ENCODE measurements at places on chromosomes 7 and 10.

DNA sequence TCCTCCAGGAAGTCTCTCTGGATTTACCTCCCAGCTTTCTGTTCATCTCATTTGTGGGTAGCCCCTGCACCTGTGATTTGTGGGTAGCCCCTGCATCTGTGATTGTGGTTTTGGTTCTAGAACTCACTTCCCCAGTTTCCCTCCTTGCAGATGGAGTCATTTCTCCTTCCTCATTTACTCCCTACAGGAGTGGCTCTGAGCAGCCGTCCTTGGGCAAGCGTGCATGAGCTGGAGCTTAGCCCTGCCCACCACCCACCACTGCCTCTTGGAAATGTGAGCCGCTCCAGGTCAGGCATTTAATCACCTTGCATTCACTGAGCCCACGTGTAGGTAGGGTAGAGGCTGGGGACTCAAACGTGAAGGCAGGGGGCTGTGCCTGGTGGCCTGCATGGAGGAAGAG is 8.2 kb downstream of the COL26A1 start:
- no peak for DNase-seq

DNA sequence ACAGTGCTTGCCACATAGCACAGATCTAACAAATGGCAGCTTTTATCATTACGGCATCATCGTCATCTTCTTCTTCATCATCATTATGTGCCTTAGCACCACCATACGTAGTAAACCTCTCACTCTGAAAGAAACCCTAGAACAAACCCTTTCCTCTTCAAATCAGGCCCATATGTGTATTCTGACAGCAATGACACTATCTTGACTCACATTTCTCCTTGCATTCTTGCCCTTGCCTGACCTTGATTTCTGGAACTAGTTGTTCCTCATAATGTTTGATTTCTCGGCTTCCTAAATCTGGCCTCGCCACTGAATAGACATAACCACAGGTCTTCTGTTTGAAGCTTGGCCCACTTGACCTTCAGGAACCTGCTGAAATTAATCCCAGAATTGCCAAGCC is 115.3 kb downstream of the DGKI start:
- DNase-seq: no peak

DNA sequence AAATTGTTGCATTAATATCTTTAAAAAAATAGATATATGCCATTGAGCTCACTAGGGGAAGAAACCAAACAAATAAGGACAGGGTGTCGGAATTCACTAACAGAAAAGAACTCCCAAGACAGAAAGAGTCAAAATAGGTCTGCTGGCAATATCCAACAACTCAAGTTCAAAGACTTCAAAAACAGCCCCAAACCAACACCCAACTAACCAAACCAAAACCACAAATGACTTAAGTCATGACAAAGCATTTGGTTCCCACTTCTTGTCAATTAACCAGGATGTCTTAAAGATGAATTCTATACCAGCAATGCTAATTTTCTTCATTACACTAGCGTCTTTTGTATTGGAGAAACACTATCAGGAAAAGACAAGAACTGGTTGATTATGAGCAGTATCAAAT is 249.0 kb upstream of the PLXNA4 start:
- DNase-seq: no peak

GRCh38 chr10:73054286-73054685 is 42.4 kb downstream of the P4HA1 start:
- no peak for DNase-seq

DNA sequence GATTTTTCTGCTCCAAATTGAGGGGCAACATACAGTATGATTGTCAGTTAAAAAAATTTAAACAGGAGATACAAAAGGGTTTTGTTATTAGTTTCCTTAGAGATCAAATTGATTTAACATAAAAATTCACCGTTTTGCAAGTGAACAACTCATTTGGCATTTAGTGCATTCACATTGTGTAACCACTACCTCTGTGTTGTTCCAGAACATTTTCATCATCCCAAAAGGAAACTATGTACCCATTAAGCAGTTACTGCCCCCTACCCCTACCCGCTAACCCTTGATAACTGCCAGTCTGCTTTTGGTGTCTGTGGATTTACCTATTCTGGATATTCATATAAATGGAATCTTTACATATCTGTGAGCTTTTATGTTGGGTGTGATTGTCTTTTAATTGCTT is 3.1 kb downstream of the ZRANB1 start:
- DNase-seq: no peak

GRCh38 chr7:116259871-116260440 is 49.6 kb downstream of the TES start:
- no peak for DNase-seq

- DNase-seq: no peak
These were observed 26.1 kb upstream of the RSU1 start for GRCh38 chr10:16843252-16843870.

Data from stimulated activated CD4-positive, alpha-beta T cell treated with anti-CD3 and anti-CD28 coated beads, TNF-alpha, amount 100 ng/mL, for 1 hour (primary cell).